Caki2 (cell line): ENCODE measurements at places on chromosomes 2 and 18. TPM values are rescaled to one million over a fixed set of nuclear protein-coding genes. Genes with fewer than 3 reads are reported as not detected.
A peak's percentile ranks its signal among the peaks of the same experiment; 100 is the strongest.

- no peak for DNase-seq
Observed at GRCh38 chr2:208253600-208254117, 1.2 kb downstream of the IDH1 start.

- peak; percentile 91 for DNase-seq
Observed at GRCh38 chr2:241965931-241966412, 96.4 kb downstream of the RTP5 start.

The LONRF2 gene
- total RNA-seq = 3.6 and 4.7 TPM in 2 replicates

DNA sequence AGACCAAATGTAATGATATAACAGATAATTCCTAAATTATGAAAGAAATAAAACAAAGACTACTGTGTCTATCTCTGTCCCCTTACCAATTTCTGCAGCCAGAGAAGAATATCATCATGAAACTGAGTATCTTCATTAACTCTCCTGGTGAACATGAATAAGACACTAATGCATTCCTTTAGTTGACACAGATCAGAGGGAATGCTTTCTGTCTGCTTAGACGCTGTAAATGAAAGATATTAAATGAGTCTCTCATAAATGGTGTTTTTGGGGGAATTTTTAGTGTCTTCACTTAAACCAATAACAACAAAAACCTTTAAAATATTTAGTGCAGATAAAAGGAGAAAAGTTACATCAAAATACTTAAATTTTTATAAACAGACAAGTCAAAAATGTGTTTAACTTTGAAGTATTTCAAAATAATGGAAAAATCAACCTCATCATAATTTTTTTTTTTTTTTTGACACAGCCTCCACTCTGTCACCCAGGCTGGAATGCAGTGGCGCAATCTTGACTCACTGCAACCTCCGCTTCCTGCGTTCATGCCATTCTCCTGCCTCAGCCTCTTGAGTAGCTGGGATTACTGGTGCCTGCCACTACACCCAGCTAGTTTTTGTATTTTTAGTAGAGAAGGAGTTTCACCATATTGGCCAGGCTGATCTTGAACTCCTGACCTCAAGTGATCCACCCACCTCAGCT is 16.0 kb downstream of the EPG5 start:
- DNase-seq = no peak

GRCh38 chr2:3486047-3487027 is 33.0 kb downstream of the ADI1 start:
- DNase-seq = no peak

The DYSF gene
- total RNA-seq = not detected in 2 replicates

DNA sequence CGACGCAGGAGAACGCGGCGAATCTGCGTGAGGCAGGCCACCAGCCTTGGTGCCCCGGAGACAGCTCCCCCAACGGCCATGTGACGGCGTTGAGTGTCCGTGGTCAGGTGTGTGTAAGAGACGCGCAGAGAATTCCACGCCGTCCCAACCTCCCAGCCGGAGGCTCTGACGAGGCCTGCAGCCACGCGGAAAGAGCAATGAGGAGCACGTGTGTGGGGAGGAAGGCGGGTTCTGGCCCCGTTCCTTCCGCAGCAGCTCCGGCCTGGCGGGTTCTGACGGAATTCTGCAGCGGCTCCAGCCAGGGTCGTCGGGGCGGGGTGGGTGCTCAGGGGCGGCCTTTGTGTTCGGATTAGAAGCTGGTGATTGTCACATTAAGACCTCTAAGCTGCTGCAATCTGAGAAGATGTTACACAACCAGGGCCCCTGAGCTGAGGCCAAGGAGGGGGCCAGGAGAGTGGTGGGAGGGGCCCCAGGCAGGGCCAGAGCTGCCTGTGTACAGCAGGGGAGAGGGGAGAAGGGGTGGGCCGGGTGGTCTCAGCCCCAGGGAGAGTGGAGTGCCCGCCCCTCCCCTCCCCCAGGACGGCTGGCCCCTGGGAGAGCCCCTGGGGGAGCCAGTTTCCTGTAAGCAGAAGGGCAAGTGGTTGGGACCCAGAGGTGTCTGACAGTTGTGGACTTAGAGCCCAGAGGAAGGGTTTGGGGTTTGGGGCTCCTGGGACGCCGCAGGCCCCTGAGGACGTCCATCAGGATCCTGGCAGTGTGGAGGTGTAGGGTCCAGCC is 5.1 kb upstream of the GAL3ST2 start:
- DNase-seq = no peak
